Small intestine (tissue), 16 donors: ENCODE measurements at places on chromosomes 1 and 21. TPM values are rescaled to one million over a fixed set of nuclear protein-coding genes. Genes with fewer than 3 reads are reported as not detected.

- H3K4me3 ChIP-seq, result no peak overlapping the region
- no peak for DNase-seq
- H3K27me3 ChIP-seq, result no peaks in the 10 kb centered on the region
- H3K36me3 ChIP-seq, result no peaks in the 10 kb centered on the region
- no peak overlapping the region for H3K27ac ChIP-seq
Observed at GRCh38 chr21:46603228-46603627, 1.7 kb downstream of the S100B start.

DNA sequence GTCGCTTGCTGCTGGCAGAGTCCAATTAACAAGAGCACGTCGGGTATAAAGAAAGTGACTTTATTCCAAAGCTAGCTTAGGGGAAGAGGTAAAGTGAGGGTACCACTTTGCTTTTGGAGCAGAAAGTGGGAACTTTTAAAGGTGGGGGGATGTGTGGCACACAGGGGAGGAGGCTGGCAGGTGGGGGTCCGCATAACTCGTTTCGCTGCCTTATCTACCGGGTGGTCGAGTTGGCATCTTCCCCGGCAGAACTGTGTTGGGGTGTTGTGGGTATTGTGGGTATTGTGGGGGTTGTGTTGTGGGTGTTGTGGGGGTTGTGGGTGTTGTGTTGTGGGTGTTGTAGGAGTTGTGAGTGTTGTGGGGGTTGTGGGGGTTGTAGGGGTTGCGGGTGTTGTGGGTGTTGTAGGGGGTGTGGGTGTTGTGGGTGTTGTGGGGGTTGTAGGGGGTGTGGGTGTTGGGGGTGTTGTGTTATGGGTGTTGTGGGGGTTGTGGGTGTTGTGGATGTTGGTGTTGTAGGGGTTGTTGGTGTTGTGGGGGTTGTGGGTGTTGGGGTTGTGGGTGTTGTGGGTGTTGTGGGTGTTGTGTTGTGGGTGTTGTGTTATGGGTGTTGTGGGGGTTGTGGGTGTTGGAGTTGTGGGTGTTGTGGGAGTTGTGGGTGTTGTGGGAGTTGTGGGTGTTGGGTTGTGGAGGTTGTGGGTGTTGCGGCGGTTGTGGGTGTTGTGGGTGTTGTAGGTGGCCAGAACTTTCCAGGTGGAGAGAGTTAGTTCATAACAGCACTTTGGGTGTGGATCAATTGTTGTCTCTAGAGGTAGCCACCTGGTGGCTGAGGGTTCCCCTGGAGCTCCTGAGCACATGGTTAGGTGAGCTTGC is 52.7 kb downstream of the AGPAT3 start:
- peak; percentile 47 for DNase-seq
- H3K36me3 ChIP-seq, result no peaks in the 10 kb centered on the region
- no peak overlapping the region for H3K4me3 ChIP-seq
- H3K4me1 ChIP-seq, result peaks cover 4% of the 10 kb centered on the region
- H3K27ac ChIP-seq, result no peak overlapping the region

DNA sequence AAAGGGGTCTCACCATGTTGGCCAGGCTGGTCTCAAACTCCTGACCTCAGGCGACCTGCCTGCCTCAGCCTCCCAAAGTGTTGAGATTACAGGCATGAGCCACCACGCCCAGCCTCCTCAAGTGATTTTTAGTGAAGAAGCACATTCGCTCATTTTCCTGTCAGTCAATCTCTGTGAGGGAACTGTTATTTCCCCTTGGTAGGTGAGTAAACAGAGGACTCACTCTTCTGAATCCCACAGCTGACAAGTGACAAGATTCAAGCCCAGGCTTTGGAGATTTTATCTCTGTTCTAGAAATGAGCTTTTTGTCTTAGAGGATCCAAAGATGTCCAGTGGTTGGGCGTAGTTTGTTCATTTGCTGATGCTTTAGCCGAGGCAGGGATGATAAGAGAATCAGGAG is 43.9 kb upstream of the TACSTD2 start:
- H3K36me3 ChIP-seq, result no peaks in the 10 kb centered on the region
- H3K4me3 ChIP-seq, result no peak overlapping the region
- H3K27ac ChIP-seq, result no peak overlapping the region
- peak; percentile 11 for DNase-seq
- no peaks in the 10 kb centered on the region for H3K4me1 ChIP-seq

GRCh38 chr1:164805399-164805798 is 246.4 kb downstream of the PBX1 start:
- DNase-seq, result no peak
- H3K27ac ChIP-seq, result no peak overlapping the region
- H3K27me3 ChIP-seq, result no peaks in the 10 kb centered on the region
- H3K4me1 ChIP-seq, result peaks cover 10% of the 10 kb centered on the region
- H3K36me3 ChIP-seq, result peaks cover 17% of the 10 kb centered on the region

DNA sequence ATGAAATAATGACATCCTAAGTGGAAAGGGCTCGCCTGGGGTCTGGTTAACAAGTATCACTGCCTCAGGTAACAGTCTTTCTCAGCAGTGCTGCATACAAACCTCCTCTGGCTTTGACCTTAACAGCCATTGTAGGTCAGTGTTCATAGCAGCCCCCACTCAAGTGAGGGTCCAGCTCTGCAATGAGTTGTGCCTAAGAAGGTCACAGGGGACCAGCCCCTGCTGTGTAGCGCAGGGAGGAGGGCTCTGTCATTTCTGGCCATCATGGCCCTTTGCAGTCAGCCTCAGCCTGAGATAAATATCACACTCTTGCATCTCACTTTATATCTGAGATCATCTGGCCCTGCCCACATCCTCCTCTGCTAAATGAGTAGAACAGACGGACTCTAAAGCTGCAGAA is 18.1 kb upstream of the MYSM1 start:
- peak overlapping the region; percentile 52 for H3K27ac ChIP-seq
- no peaks in the 10 kb centered on the region for H3K36me3 ChIP-seq
- H3K4me3 ChIP-seq, result no peak overlapping the region
- no peaks in the 10 kb centered on the region for H3K4me1 ChIP-seq

DNA sequence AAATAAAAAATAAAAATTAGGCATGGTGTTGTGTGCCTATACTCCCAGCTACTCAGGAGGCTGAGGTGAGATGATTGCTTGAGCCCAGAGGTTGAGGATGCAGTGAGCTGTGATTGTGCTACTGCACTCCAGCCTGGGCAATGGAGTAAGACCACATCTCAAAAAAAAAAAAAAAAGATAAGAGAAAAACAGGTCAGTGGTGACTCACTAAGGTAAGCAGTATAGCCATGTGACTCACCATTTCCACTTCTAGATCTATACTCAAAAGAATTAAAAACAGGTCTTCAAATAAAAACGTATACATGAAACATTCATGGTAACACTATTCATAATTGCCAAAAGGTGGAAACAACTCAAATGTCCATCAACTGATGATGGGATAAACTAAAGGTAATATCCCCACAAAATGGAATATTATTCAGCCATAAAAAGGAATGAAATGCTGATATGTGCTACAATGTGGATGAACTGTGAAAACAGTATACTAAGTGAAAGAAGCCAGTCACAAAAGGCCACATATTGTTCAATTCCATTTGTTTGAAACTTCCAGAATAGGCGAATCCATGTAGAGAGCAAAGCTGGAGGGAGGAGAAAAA is 75.1 kb downstream of the ZNF281 start:
- H3K4me3 ChIP-seq, result no peak overlapping the region
- no peaks in the 10 kb centered on the region for H3K36me3 ChIP-seq
- no peaks in the 10 kb centered on the region for H3K27me3 ChIP-seq
- no peak for DNase-seq

DNA sequence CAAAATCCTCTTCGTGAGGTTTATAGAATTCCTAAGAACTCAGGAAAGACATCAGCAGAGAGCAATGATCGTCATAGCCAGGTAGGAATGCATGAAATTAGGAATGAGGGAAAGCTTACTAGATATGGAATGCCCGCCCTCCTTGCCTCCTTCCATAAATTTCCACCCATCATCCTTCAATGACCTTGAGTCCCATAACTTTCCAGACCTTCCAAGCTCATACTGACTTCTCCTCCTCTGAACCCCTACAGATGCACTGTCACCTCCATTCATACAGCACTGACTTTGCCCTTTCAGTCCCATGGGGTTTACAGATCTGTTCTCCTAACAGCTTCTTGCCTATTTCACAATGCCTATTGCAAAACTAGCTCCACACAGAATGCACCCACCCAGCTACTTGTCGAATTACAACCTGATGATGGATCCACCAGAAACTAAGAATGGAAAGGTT is 23.8 kb upstream of the PPP1R15B start:
- no peak for DNase-seq
- H3K4me1 ChIP-seq, result no peaks in the 10 kb centered on the region
- no peak overlapping the region for H3K4me3 ChIP-seq
- no peaks in the 10 kb centered on the region for H3K27me3 ChIP-seq
- peaks cover 67% of the 10 kb centered on the region for H3K36me3 ChIP-seq

- no peaks in the 10 kb centered on the region for H3K4me1 ChIP-seq
- no peaks in the 10 kb centered on the region for H3K27me3 ChIP-seq
Observed at GRCh38 chr1:239755107-239755912, 336.4 kb upstream of the FMN2 start.

GRCh38 chr1:152919071-152919470 is 10.7 kb downstream of the IVL start:
- no peak overlapping the region for H3K27ac ChIP-seq
- H3K4me1 ChIP-seq, result no peaks in the 10 kb centered on the region
- H3K36me3 ChIP-seq, result no peaks in the 10 kb centered on the region
- DNase-seq, result no peak
- H3K27me3 ChIP-seq, result no peaks in the 10 kb centered on the region
- H3K4me3 ChIP-seq, result no peak overlapping the region

GRCh38 chr21:16534408-16535101 is 804.8 kb downstream of the USP25 start:
- no peaks in the 10 kb centered on the region for H3K27me3 ChIP-seq
- no peaks in the 10 kb centered on the region for H3K4me1 ChIP-seq
- no peak overlapping the region for H3K27ac ChIP-seq
- DNase-seq, result no peak

- H3K36me3 ChIP-seq, result no peaks in the 10 kb centered on the region
- peak overlapping the region; percentile 65 for H3K27ac ChIP-seq
- H3K4me1 ChIP-seq, result no peaks in the 10 kb centered on the region
- peak; percentile 52 for DNase-seq
- no peaks in the 10 kb centered on the region for H3K27me3 ChIP-seq
- no peak overlapping the region for H3K4me3 ChIP-seq
Observed at GRCh38 chr21:45874716-45875415, 106.7 kb upstream of the COL6A1 start.

GRCh38 chr1:169309178-169310166 is 58.1 kb downstream of the NME7 start:
- no peaks in the 10 kb centered on the region for H3K36me3 ChIP-seq
- no peak overlapping the region for H3K27ac ChIP-seq
- peaks cover 5% of the 10 kb centered on the region for H3K4me1 ChIP-seq
- DNase-seq, result peak; percentile 14
- no peaks in the 10 kb centered on the region for H3K27me3 ChIP-seq

DNA sequence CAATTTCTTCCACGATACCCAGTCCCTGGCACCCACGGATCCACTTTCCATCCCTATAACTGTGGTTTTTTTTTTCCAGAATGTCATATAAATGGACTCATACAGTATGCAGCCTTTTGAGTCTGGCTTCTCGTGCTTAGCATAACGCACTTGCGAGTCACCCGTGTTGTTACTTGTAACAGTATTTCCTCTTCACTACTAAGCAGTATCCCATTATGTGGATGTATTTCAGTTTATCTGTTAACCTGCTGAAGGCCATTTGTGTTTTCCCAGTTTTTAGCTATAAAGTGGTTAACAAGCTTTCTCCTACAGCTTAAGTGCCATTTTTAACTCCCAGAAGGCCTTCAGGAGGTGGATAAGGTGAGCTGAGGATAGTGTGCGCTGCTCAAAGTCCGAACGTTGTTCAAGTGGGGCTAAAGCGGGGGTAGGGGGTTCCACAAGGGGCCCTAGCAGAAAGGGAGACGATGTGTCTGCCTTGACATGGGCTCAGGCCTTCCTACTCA is 829 bp downstream of the ADAR start:
- peaks cover 22% of the 10 kb centered on the region for H3K4me1 ChIP-seq
- peak; percentile 56 for DNase-seq
- H3K27ac ChIP-seq, result peak overlapping the region; percentile 96
- H3K27me3 ChIP-seq, result no peaks in the 10 kb centered on the region
- peak overlapping the region; percentile 86 for H3K4me3 ChIP-seq

- no peak overlapping the region for H3K4me3 ChIP-seq
- no peaks in the 10 kb centered on the region for H3K36me3 ChIP-seq
- no peak overlapping the region for H3K27ac ChIP-seq
- no peaks in the 10 kb centered on the region for H3K4me1 ChIP-seq
- no peaks in the 10 kb centered on the region for H3K27me3 ChIP-seq
- no peak for DNase-seq
Observed at GRCh38 chr21:21762855-21763254, 764.6 kb downstream of the NCAM2 start.

- no peak for DNase-seq
- H3K36me3 ChIP-seq, result no peaks in the 10 kb centered on the region
- no peak overlapping the region for H3K4me3 ChIP-seq
- no peak overlapping the region for H3K27ac ChIP-seq
- H3K4me1 ChIP-seq, result no peaks in the 10 kb centered on the region
- H3K27me3 ChIP-seq, result no peaks in the 10 kb centered on the region
Observed at GRCh38 chr1:236016782-236017400, 48.0 kb downstream of the NID1 start.

DNA sequence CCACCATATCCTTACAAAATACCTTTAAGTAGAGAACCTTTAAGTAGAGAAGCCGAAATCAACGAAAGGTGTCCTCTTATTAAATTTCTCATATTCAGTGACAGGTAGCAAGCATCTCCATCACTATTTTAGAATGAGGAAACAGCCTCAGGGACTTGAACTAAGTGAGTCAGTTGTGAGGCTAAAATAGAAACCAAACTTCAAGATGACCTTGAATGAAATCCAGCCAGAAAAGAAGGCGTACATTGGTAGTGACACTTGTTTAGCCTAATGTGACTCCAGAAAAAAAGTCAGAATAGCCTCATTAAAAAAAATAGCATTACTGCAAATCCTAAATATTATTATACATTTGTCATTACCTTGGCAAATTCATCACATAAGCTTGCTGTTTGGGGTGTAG is 20.1 kb downstream of the RGS8 start:
- no peak overlapping the region for H3K4me3 ChIP-seq
- no peaks in the 10 kb centered on the region for H3K27me3 ChIP-seq
- DNase-seq, result no peak
- H3K36me3 ChIP-seq, result no peaks in the 10 kb centered on the region
- H3K4me1 ChIP-seq, result no peaks in the 10 kb centered on the region
- no peak overlapping the region for H3K27ac ChIP-seq

- no peaks in the 10 kb centered on the region for H3K27me3 ChIP-seq
- H3K4me1 ChIP-seq, result peaks cover 35% of the 10 kb centered on the region
- no peak overlapping the region for H3K4me3 ChIP-seq
- no peak for DNase-seq
Observed at GRCh38 chr1:59695252-59695651, 119.5 kb upstream of the HOOK1 start.

- no peak overlapping the region for H3K4me3 ChIP-seq
- H3K36me3 ChIP-seq, result no peaks in the 10 kb centered on the region
- H3K27me3 ChIP-seq, result no peaks in the 10 kb centered on the region
- DNase-seq, result no peak
- no peak overlapping the region for H3K27ac ChIP-seq
Observed at GRCh38 chr21:25424634-25425033, 182.6 kb downstream of the MRPL39 start.

The EIF4G3 gene
- polyA plus RNA-seq, result 17.4 TPM

The RER1 gene
- 70.0 TPM for polyA plus RNA-seq

The CPT2 gene
- 34.9 TPM for polyA plus RNA-seq

The TMEM81 gene
- polyA plus RNA-seq, result 2.2 TPM

The LCE3E gene
- not detected for polyA plus RNA-seq
